ENCODE measurements at places on chromosomes 3 and 15.

DNA sequence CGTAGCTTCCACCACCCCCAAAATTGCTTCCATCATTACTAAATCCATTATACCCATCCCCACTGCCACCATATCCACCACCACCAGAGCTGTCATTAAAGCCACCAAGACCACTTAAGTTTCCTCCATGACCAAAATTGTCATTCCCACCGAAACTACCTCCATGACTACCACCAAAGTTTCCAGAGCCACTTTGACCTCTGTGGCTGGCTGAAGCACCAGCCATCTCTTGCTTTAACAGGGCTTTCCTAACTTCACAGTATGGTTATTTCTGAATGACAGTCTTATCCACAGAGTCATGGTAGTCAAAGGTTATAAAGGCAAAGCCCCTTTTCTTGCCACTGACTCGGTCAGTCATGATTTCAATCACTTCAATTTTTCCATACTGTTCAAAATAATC lies 24.3 kb upstream of the DENND4A start:
- no peak for DNase-seq

GRCh38 chr3:16243706-16244490 lies 20.8 kb downstream of the DPH3 start:
- DNase-seq: no peak

DNA sequence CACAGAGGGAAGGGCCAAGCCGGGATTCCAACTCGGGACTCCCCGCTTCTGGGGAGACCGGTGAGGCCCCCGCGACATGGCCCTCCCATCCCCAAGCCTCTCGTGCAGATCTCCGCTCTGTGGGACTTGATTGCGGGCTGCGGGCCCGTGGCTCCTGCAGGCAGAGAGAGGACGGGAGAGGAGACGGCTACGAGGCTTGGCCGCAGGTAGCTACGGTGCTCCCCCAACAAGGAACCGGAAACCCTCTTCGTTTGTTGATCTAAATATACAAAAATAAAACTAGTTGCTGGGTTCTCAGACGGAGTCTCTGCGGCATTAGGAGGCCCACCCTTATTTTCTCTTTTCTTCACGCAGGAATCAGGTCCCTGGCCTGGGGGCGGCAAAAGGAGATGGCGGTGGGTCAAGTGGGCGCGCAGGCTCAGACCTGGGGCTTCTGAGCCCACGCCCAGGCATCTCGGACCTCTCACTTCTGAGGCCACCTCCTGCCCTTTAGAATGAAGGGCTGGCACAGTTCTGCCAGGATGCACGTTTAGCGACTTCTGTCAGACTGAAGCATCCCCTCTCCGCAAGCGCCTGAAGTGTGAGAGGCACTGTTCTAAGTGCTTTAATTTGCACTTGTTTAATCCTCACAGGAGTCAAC lies 10.9 kb downstream of the GNB5 start:
- DNase-seq: peak; percentile 23

GRCh38 chr3:62289922-62290321 lies 83.4 kb downstream of the FEZF2 start:
- DNase-seq: no peak

DNA sequence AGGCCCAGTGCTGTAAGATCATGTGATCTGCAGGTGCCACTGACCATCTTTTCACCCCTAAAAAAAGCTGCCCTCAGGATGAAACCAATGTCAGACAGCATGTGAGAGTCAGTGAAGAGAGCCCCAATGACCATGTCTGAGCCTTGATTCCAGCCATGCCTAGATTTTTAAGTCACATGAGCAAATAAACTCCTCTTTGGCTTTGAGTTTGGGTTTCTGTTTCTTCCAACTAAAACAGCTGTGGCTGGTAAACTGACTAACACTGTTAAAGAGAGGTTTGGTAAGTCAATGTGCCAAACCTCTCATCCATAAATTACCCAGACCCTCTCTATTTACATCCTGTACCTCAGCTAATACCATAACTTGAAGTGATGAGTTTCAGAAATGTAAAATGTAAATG lies 8.3 kb downstream of the MYO5A start:
- no peak for DNase-seq

DNA sequence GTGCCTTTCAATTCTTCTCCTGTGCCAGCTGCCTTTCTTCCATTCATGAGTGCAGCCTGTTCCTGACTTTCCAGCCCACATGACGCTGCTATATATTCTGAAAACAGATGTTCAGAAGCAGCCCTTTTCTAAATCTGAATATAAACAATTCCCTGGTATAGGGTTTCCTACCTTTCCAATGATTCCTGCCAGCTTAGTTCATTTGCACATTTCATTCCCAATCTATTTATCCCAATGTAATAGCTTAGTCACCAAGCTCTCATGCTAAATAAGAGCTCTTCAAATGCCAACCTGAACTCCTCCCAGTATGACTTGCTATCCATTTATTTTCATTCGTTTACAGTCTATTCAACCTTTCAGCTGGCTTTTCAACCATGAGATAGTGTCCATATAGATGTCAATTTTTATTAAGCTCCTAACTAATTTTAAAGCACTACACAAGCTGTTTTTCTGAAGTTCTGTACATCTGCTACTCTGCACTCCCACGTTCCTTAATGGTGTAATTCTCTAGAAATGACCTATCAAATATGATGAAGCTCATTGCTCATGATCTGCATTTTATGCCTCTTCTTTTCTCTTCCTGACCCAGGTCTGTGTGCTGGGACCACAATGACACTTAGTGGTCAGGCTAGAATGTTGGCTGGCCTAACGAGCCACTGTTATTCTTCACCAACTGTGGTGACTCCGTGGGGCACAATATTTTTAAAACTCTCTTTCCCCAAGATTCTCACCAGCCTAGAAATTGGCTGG lies 605.0 kb upstream of the TBL1XR1 start:
- DNase-seq: no peak

- no peak for DNase-seq
Measured at GRCh38 chr3:11635680-11636393, 7.9 kb downstream of the VGLL4 start.

GRCh38 chr3:37945807-37946530 lies 44.6 kb upstream of the VILL start:
- DNase-seq: peak; percentile 39

DNA sequence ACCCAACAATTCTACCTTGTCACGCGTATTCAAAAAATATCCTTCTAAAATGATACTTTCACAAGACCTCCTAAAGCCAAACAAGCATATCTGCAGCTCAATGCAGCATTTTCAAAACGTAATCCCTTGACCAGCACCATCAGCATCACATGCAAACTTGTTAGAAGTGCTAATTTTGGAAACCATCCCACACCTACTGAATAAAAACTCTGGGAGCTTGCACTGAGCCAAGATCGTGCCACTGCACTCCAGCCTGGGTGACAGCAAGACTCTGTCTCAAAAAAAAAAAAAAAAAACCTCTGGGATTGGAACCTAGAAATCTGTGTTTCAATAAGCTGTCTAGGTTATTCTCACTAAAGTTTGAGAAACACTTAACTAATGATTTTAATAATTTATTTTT lies 223.3 kb upstream of the CCDC54 start:
- DNase-seq: no peak

GRCh38 chr3:13045904-13046568 lies 27.2 kb downstream of the IQSEC1 start:
- DNase-seq: no peak

GRCh38 chr3:178084938-178085816 lies 451.1 kb upstream of the KCNMB2 start:
- DNase-seq: peak; percentile 79

DNA sequence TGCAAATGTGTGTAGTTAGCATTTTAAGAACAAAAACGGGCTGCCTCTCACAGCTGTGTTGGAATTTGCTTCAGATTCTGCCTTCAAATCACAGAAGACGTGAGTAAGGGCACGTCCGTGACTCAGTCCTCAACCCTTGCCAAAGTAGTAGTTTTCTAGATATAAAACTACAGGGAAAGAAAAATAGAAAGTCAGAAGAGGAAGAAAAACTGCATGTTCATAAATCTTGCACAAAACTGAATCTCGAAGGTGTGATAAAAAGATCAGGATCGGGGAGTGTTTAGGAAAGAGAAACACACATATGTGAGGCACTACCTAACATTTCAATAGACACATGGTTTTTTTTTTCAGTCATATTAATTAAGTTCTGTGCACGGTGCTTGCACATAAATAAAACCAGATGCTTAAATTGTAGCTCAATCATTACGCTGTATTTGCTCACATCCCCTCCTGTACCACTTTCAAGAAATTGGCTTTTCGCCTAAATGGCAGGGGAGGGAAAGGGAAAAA lies 71.7 kb downstream of the P3H2 start:
- peak; percentile 59 for DNase-seq

GRCh38 chr3:187518207-187518606 lies 150.0 kb downstream of the RTP4 start:
- no peak for DNase-seq

- DNase-seq: no peak
Measured at GRCh38 chr3:152038490-152038889, 165.0 kb downstream of the SUCNR1 start.

GRCh38 chr3:198030726-198031125 lies 70.7 kb downstream of the LMLN start:
- DNase-seq: no peak

DNA sequence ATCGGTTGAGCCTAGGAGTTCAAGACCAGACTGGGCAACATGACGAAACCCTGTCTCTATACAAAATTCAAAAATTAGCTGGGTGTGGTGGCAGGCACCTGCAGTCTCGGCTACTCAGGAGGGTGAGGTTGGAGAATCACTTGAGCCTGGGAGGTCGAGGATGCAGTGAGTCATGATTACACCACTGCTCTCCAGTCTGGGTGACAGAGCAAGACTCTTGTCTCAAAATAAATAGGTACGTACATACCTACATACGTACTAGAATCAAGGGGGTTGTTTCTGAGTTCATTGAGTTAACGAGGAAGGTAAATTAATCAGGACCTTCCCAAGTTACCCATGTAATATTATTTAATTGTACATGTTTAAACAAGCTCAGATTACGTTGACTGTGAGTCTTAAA lies 97.5 kb downstream of the CHL1 start:
- DNase-seq: no peak

DNA sequence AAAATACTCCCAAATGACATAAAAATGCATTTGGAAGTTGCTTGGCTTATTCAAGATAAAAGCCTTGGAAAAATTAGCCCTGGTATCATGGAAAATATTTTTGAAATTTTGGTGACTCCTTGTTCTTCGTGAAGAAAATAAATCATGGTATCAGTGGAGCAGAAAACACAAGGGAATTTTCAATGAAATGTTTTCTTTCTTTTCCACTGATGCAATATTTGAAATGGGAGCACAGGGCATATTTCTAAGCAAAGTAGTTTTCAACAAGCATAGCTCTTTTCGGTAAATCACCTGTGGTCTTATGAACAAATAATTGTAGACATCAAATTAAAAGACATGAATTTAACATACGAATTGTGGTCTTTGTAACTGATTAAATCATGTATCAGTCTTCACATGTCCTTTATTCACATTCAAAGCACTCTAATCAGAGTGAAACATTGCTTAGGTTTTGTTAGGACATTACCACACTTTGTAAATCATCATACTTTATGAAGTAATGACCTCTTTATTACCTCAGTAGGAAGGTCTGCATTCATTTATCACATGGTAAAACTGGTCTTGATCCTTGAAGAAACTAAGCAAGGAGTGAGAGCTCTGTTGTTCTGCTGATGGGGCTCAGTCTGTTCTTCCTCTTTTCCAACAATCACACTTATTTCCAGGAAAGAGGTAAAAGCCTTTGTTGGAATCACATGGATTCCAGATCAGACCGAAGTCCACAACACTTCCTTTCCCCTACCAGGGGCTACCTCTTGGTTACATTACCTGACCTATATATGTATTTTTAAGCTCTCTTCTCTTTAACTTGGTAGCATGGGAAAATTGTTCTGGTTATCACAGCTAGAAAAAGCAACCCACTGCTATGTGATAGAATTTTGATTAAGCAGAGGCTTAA lies 413.5 kb upstream of the THBS1 start:
- DNase-seq: no peak

GRCh38 chr3:138326866-138327595 lies 2.6 kb downstream of the NME9 start:
- no peak for DNase-seq

- DNase-seq: no peak
Measured at GRCh38 chr3:14718539-14718938, 43.6 kb downstream of the C3orf20 start.

- DNase-seq: no peak
Measured at GRCh38 chr15:33382491-33382890, 71.7 kb downstream of the RYR3 start.

DNA sequence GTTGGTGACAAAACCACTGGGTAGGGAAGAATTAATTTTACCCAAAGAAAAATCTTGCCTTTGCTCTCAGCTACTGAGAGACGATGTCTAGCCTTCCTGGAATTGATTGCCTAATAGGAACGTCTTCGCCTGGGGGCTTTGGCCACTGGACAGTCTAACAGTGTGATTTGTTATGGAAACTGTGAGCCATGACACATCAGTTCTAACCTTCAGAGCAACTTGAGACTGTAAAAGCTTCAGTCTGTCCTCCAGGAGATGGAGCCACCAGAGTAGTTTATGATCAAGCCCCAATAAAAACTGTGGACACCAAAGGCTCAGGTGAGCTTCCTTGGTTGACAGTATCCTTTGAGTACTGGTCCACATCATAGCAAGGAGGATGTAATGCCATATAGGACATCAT lies 235.8 kb upstream of the TMCO5A start:
- DNase-seq: no peak

- peak; percentile 76 for DNase-seq
Measured at GRCh38 chr3:13650210-13651056, 101.5 kb downstream of the FBLN2 start.

- no peak for DNase-seq
Measured at GRCh38 chr3:167829071-167829470, 93.5 kb downstream of the SERPINI1 start.

GRCh38 chr3:142929109-142929508 lies 34.4 kb downstream of the PAQR9 start:
- no peak for DNase-seq

DNA sequence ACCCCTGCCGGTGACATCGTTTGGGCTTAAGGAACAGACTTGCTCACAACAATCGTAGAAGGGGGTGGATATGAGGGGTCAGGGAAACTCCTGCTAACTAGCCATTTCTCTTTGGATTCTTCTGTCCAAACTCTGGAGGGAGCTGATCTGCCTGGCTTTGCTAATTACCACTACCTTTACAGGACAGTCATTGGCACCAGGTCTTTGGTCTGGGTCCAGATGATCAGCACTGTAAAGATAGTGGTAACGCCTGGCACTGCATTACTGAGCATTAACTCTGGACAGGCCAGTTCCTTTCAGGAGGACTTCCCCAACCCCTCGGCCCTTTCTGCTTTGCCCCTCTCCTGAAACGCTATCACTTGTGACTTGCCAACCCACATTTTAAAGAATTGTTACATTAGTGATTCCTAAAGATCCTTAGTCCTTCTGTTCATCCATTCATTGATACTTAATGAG lies 788 bp downstream of the UQCC5 start:
- DNase-seq: no peak

DNA sequence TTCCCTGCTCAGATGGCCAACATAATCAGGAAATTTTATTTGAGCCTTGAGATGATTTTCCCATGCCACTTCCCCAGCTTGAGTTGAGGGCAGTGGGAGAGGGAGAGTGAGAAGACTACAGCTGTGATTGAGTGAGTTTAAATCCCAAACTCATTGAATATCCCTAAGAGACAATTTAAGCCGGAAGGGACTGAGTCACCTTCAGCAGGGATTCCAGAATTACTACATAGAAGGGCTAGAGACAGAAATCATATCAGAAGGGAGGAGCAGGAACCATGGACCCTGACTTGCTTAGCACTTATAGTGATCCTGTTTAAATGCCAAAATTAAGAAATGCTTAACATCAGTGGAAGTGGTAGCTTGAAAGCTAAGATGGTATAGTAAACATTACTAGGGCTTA lies 312.2 kb upstream of the SLCO3A1 start:
- DNase-seq: no peak

- no peak for DNase-seq
Measured at GRCh38 chr3:125434582-125435011, 59.5 kb upstream of the ZNF148 start.

GRCh38 chr3:122094125-122094524 lies 39.0 kb downstream of the CD86 start:
- DNase-seq: no peak

Measured in uterus (tissue), 4 donors.